ENCODE measurements at places on chromosomes 2 and 18.

DNA sequence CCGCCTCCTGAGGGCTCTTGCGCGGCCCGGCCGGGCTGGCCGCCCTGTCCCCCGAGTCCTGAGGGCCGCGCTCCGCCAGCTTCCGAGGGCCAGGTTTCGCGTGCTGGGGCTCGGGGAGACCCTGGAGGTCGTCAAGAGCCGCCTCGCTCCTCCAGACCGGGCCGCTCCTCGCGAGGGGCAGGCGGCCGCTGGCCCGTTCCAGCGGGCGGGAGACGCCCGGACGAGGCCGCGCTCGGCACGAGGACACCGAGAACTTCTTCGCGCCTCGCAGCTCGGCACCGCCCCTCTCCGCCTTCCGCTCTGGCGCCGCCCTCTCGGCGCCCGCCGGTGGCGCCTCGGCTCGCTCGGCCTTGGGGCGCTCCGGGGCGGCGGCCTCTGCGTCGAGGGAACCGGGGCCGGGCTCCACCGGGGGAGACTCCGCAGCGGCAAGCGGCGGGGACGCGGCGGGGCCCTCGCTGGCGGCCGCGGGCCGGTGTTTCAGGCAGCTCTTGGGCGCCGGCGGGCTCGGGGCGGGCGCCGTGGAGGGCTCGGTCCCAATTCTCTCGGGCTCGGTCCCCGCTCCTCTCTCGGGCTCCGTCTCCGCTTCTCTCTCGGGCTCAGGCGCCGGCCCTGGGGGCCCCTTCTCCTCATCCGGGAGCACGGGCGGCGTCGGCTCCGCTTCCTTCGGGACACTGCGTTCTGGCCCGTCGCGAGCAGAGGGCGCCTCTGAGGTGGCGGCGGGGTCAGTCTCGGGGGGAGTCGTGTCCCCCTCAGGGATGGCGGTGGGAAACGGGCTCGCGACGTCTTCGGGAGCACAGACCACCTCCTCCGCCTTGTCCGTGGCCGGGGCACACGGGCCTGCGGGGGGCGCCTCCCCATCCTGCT, 91.6 kb upstream of the MGAT4A start:
- peak; percentile 37 for DNase-seq

DNA sequence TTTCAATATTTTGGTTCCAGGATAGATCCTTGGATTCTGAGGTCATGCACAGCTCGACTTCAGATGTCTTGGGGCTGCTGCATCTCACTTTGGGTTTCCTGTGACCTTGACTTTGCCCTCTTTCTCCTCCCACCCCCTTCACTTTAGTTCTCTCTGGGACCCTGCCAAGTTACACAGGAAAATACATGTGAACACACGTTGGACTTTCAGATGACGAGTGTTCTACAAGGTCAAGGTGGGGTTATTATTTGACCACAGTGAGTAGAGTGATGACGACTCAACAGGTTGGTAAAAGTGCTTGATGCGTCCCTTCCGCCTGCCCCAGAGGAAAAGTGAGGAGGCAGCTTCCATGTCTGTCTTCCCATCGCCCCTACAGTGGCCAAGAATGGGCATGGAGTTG, 122.4 kb upstream of the SMAD2 start:
- DNase-seq, result no peak

DNA sequence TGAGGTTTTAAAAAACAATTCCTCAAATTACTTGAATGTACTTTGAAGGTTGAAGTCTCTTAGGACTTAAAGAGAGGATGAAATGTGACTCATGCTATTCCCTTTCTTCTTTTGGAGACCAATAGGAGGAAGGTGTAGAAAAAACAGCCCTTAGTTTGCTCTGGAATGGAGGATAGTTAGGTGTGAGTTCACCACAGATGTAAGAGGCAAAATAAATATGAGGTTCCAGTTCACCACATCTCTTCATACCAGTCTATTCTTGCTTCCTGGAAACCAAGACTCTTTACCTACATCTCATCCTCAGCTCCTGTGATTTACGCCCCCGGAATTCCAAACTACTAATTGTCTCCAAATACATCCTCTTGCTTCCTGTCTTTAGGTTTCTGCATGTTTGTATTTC, 77.5 kb upstream of the TTC21B start:
- DNase-seq, result no peak

- no peak for DNase-seq
Measured at GRCh38 chr2:237699870-237700511, 72.6 kb downstream of the LRRFIP1 start.

GRCh38 chr2:103138123-103138901, 376.5 kb downstream of the TMEM182 start:
- DNase-seq, result no peak

- peak; percentile 77 for DNase-seq
Measured at GRCh38 chr2:240851078-240851991, 17.3 kb upstream of the AGXT start.

GRCh38 chr18:26926066-26926675, 60.7 kb upstream of the AQP4 start:
- no peak for DNase-seq

DNA sequence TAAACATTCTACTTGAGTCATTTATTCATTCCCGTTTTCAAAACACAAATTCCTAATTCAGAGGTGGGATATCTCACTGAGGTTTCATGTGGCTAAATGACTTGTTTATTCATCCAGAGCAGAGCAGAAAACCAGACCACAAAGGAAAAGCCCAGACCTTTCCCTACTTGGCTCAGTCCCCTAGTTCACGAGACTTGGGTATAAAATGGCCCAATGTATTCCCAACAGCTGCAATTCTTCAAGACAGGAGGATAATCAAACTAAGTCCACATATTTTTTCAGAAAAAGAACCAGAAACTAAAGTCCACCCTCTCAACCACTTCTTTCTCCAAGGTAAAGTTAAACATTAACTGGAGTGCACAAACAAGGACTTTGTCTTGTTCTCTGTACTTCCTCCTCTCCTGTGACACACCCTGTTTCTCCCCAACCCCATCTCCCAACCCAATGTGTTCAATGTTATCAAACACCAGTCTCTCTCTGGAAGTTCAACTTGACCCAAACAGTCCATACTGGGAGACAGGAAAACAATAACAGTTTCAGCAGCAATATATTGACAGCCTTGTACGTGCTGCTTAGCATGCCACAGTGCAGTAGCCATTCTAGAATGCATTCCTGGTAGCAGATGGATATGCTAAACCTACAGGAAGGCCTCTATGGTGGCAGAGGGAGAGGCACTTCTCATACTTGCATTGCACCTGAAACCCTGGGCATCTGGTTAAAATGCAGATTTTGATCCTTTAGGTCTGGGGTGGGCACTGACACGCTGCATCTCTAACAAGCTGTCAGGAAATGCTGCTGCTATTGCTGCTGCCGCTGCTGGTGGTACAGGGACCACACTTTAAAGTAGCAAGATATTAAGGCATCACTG, 110.7 kb downstream of the INO80D start:
- peak; percentile 98 for DNase-seq

- no peak for DNase-seq
Measured at GRCh38 chr2:238693337-238694093, 154.4 kb upstream of the TWIST2 start.

Data from large intestine (tissue), 12 donors.